ENCODE measurements at places on chromosomes 11 and 22.

DNA sequence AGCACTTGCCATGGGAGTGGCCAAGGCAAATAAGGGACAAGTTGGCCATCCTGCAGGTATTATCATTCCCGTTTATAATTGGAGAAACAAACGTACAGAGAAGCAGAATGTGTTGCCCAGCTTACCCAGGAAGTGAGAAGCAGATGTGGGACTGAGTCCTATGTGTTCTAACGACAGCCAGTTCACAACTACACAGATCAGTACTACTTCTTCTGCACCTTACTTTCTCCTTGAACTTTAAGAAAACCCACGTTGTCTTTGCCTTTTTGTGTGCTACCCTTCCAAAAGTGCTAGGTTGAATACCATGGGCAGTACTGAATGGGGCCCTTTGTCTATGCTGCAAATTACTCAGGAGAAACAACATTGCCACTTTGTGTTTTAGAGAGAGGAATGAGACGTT lies 62.8 kb upstream of the BLID start:
- DNase-seq: no peak

GRCh38 chr22:45598596-45599217 lies 72.9 kb upstream of the ATXN10 start:
- DNase-seq: no peak

- DNase-seq: no peak
These were observed 149.5 kb downstream of the COMMD9 start for GRCh38 chr11:36139767-36140166.

- DNase-seq: peak; percentile 67
These were observed 33.4 kb upstream of the SORL1 start for GRCh38 chr11:121418625-121419114.

DNA sequence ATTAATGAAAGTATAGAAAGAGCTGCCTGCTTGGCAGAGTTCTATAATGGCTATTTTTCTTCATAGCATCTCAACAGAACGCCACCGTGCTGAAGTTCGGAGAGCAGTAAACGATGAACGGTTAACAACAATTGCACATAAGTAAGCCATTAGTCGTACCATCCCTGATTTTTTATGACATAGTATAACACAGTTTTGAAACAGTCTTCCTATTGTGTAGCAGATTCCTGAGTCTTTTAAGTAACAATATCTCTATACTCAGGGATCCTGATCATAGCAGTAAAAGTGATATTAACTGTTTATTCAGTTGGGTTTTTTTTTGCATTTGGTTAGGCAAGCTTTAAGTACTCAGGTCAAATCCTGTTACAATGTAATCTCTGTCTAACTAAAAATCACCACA lies 8.4 kb downstream of the EMSY start:
- no peak for DNase-seq

- no peak for DNase-seq
These were observed 8.0 kb upstream of the MS4A10 start for GRCh38 chr11:60777106-60777505.

GRCh38 chr22:26588729-26589366 lies 1.1 kb downstream of the TPST2 start:
- DNase-seq: no peak

DNA sequence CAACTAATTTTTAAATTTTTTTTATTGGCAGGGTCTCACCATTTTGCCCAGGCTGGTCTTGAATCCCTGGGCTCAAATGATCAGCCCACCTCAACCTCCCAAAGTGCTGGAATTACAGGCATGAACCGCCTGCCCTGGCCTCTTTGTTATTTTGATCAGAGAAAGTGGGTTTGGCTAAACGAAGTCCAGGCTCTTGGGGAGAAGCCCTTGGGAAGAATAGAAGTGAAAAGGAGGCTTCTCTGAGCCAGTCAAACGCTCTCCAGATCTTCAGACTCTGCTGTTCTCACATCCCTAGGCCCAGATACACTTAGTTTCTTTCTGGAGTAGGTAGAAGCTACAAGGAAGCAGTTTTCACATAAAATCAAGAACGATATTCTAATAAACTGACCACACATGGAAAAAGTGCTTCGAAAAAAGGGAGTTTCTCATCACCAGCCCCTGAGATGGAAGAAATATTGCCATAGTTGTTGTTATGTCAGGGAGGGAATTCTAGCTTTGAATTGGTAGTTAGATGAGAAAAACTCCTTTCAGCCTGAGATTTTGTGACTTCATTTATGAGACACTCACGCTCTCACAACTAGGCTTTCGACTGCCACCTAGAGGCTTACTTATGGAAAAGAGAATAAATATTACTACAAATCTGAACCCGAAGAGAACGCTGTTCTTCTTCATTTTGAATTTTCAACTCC lies 41.7 kb upstream of the AQP11 start:
- DNase-seq: peak; percentile 35

DNA sequence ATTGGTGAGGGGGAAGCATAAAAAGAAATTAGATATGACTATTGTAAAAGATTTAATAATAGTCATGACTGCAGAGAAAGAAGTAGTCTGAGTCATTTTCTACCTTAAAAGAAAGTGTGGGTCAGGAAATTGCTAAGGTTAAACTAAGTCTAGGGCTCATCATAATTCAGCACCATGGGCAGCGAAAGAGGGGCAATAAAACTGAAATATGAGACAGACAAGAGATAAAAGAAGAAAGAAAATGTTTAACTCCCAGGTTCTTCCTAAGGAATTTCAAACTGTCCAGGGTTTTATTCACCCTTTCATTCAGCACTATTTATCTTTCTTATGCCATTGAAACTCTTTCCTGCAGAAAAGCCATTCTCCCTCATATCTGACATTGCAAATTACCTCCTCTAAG lies 114.4 kb upstream of the API5 start:
- no peak for DNase-seq

GRCh38 chr11:122706291-122707088 lies 51.0 kb downstream of the UBASH3B start:
- no peak for DNase-seq

GRCh38 chr11:19055016-19055415 lies 5.5 kb downstream of the MRGPRX2 start:
- no peak for DNase-seq

DNA sequence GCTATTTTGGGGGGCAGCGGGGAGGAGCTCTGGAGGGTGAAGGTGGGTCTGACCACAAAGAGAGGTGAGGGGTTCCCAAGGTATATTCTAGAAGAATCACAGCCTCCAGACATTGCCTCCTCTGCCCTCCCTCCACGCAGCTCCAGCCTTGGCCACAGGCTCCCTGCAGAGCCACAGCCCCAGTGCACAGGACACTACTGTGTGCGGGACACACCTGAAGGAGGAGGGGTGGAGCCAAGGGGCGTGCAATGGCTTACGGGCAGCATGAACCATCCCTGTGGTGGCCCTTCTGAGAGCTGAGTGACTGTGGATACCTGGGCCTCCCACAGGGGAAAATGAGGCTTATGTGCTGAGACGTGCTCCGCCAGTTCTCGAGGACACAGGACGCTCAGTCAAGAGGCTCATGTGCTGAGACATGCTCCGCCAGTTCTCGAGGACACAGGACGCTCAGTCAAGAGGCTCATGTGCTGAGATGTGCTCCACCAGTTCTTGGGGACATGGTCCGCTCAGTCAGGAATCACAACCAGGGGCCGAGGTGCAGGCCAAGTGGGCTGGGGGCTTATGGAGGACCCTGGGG lies 417.3 kb downstream of the SHANK2 start:
- no peak for DNase-seq

DNA sequence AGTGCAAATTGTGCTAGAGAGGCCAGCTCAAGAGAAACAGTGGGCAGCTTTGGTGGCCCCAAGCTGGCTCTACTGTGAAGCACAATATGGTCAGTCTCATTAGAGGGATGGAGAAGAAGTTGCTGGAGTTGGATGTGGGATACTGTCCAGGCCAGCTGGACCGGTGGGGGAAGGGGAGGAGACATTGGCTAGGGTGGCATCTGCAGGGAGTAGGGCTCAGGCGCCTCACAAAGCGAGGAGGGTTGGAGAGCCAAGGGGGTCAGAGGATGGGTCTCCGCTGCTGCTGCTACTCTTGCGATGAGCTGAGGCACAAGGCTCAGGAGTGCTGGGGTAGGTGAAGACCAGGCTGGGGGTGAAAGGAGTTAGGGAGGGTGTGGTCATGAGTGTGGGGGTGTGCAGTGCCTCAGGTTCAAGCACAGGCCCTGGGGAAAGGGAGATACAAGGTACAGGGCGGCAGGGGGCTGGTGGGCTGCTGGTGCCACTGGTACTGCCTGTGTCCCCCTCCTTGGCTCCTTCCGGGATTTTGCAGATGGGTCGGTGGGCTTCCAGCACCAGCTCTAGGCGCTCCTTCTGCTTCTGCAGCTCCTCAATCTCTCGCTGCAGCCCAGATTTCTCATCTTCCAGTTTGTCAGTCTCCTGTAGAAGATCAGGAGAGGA lies 2.3 kb downstream of the CCDC85B start:
- DNase-seq: no peak

- DNase-seq: no peak
These were observed 335.6 kb upstream of the LRRC4C start for GRCh38 chr11:41795004-41795403.

- DNase-seq: no peak
These were observed 11.8 kb downstream of the TSSC4 start for GRCh38 chr11:2412323-2412722.

DNA sequence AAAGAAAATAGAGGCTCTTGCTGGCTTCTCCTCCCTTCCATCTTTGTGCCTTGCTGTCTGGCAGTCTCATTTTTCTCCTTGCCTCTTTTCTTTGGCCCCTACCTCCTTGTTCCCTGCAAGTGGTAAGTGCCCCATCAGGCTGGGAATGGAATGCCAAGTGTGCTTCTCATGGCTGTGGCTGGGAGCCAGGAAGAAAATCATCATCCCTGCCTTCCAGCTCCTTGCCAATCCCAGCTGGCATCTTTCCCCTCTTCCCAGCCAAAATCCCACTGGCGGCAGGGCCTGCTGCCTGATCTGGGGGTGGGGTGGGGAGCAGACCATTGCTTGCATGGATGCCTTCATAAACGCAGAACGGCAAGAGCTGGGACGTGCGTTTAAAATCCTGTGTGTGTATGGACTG lies 27.0 kb upstream of the SLC25A18 start:
- DNase-seq: peak; percentile 69

- no peak for DNase-seq
These were observed 9.0 kb upstream of the AGBL2 start for GRCh38 chr11:47724041-47724729.

DNA sequence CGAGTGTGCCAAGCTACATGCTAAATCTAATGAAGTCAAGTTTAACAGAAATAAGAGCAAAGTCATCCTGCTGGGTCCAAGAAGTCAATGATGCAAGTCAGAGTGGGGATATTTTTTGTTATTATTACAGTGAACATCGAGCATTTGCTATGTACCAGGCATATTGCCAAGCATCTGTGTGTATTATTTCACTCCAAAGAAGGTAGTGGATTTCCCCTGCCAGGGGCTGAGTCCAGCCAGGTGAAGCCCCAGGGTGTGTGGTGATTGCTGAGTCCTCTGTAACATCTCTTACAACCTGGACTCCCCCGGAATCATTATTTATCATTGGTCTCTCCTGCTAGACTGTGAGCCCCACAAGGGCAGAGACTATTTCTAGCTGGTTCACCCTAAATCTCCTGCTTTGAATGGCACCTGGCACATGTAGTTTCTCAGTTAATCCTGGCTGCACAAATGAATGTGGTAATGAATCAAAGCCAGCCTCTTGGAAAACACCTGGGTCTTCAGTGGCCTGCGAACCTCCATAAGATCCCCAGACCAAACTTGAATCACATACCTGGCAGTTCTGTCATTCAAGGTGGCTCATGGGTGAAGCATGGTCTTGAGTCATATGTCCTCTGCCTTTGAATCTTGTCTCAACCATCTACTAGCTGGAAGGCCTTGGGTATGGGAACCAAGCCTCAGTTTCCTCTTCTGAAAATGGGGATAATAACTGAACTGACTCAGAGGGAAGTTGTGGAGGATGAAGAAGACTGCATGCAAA lies 549.2 kb downstream of the MIAT start:
- no peak for DNase-seq

GRCh38 chr22:17999851-18000250 lies 24.5 kb downstream of the MICAL3 start:
- no peak for DNase-seq

DNA sequence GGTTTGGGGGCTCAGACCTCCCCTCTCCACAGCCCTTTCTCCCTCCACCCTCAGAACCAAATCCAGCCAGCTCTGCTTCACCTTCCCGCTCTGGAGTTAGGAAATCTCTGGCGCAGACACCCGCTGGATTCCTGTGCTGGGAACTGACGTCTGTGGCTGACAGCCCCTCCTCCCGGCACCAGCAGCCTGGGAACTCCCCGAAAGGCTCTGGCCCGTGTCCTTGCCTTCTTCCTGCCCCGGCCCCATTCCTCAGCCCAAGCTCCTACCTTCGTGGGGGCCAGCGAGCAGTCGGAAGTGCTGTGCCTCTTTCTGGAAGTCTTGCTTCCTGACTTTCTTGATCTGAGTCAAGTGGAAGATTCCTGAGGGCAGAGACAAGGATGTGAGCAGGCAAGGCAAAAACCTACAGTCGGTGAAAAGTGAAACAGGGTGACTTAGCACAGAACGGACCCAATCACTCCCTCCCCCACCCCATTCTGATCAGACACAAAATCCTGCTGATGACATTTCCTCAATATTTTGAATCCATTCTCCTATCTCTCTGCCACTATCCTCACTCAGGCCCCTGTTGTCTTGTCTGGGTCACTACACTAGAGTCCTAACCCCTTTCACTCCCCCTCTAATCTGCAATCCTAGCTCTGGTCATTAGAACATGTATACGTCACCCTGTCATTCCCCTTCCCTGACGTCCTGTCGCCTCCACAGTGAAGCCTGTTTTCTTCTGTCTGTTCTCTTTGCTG lies 34.1 kb downstream of the CHRDL2 start:
- peak; percentile 80 for DNase-seq

DNA sequence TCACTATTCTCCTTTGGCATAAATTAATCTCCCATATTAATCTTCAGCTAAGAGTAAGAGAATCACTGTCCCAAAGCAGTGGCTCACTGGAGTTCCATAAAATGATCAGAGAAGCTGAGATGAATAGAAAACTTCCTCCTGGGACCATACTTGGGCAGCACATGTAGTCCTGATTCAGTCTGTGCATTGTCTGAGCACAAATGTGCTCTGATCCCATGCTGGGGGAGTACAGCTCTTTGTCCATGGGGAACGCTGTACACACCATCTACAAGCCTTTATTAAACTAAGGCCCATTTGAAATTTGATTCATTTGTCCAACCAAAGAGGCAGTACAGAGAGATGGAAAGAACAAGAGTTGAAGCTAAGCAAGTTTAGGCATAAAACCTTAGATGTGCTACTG lies 147.4 kb upstream of the PGR start:
- no peak for DNase-seq

GRCh38 chr11:79201677-79202347 lies 239.0 kb downstream of the TENM4 start:
- no peak for DNase-seq

- no peak for DNase-seq
These were observed 86.4 kb upstream of the GRK3 start for GRCh38 chr22:25478111-25478510.

Data from femur (tissue), 1 donor.